Activated CD4-positive, alpha-beta T cell treated with anti-CD3 and anti-CD28 coated beads, Interleukin-2, amount 10 ng/mL, durations not matched to agents 7 days and 5 days (primary cell): ENCODE measurements at places on chromosomes 3 and 15. TPM values are rescaled to one million over a fixed set of nuclear protein-coding genes. Genes with fewer than 3 reads are reported as not detected.

GRCh38 chr3:65181391-65181871 is 493.6 kb upstream of the ADAMTS9 start:
- H3K4me1 ChIP-seq, result no peaks in the 10 kb centered on the region
- H3K36me3 ChIP-seq, result no peaks in the 10 kb centered on the region
- no peak overlapping the region for H3K4me3 ChIP-seq
- no peaks in the 10 kb centered on the region for H3K27me3 ChIP-seq

GRCh38 chr15:32873284-32874114 is 155.7 kb downstream of the GREM1 start:
- no peaks in the 10 kb centered on the region for H3K4me1 ChIP-seq
- no peak overlapping the region for H3K4me3 ChIP-seq
- no peak for DNase-seq
- no peaks in the 10 kb centered on the region for H3K36me3 ChIP-seq
- H3K27me3 ChIP-seq, result peaks cover 4% of the 10 kb centered on the region

- H3K36me3 ChIP-seq, result peaks cover 3% of the 10 kb centered on the region
- H3K4me3 ChIP-seq, result peak overlapping the region; percentile 100
- no peak for DNase-seq
- H3K27me3 ChIP-seq, result peaks cover 10% of the 10 kb centered on the region
These were observed 1.6 kb upstream of the PPM1L start for GRCh38 chr3:160754371-160754854.

GRCh38 chr3:14646589-14647413 is 4.8 kb upstream of the CCDC174 start:
- H3K27me3 ChIP-seq, result peaks cover 7% of the 10 kb centered on the region
- H3K36me3 ChIP-seq, result peaks cover 4% of the 10 kb centered on the region
- no peak overlapping the region for H3K4me3 ChIP-seq
- no peak overlapping the region for H3K27ac ChIP-seq

- no peaks in the 10 kb centered on the region for H3K4me1 ChIP-seq
- no peak overlapping the region for H3K4me3 ChIP-seq
- no peak overlapping the region for H3K27ac ChIP-seq
- no peaks in the 10 kb centered on the region for H3K36me3 ChIP-seq
- no peak for DNase-seq
- H3K27me3 ChIP-seq, result no peaks in the 10 kb centered on the region
These were observed 93.8 kb downstream of the DUT start for GRCh38 chr15:48425051-48425450.

DNA sequence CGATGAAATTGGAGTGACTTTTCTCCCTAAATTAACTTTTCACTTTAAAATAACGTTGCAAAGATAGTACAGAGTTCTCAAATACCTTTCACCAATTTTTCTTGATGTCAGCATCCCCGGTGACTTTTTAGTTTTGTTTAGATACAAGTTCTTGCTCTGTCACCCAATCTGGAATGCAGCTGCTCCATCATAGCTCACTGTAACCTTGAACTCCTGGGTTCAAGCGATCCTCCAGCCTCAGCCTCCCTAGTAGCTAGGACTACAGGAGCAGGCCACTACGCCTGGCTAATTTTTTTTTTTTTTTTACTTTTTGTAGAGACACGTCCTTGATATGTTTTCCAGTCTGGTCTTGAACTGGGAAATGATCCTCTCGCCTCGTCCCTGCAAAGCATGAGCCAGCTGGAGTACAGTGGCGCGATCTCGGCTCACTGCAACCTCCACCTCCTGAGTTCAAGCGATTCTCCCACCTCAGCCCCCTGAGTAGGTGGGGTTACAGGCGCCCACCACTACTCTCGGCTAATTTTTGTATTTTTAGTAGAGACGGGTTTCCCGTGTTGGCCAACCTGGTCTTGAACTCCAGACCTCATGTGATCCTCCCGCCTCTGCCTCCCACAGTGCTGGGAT is 747 bp downstream of the NSUN3 start:
- H3K4me1 ChIP-seq, result peaks cover 43% of the 10 kb centered on the region
- H3K36me3 ChIP-seq, result peaks cover 54% of the 10 kb centered on the region
- no peaks in the 10 kb centered on the region for H3K27me3 ChIP-seq
- DNase-seq, result no peak
- H3K27ac ChIP-seq, result peak overlapping the region; percentile 97

DNA sequence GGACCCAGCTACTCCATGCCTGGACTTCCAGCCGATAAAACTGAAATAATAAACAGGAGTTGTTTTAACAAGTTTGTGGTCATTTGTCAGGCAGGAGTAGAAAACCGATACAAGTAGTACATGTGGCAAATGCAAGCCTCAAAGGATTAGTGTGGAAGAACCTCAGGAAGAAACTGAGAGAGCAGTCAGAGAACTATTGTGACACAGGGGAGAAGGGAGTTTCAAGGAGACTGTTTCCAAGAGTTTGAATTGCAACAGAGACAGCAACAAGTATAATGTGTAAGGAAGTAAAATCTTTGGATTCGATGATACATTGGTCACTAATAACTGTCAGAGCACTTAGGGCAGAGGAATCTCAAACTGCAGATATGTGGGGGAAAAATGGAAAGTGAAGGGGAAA is 450.6 kb upstream of the ARHGEF26 start:
- no peaks in the 10 kb centered on the region for H3K36me3 ChIP-seq
- peaks cover 10% of the 10 kb centered on the region for H3K4me1 ChIP-seq
- no peak overlapping the region for H3K27ac ChIP-seq
- DNase-seq, result no peak

- DNase-seq, result no peak
- H3K4me3 ChIP-seq, result no peak overlapping the region
- H3K27ac ChIP-seq, result no peak overlapping the region
These were observed 142.8 kb downstream of the NUP210 start for GRCh38 chr3:13277196-13277813.

- no peak overlapping the region for H3K27ac ChIP-seq
- H3K4me3 ChIP-seq, result no peak overlapping the region
- peaks cover 60% of the 10 kb centered on the region for H3K27me3 ChIP-seq
- peaks cover 2% of the 10 kb centered on the region for H3K4me1 ChIP-seq
- DNase-seq, result no peak
These were observed 16.7 kb upstream of the SOX2 start for GRCh38 chr3:181694805-181695660.

DNA sequence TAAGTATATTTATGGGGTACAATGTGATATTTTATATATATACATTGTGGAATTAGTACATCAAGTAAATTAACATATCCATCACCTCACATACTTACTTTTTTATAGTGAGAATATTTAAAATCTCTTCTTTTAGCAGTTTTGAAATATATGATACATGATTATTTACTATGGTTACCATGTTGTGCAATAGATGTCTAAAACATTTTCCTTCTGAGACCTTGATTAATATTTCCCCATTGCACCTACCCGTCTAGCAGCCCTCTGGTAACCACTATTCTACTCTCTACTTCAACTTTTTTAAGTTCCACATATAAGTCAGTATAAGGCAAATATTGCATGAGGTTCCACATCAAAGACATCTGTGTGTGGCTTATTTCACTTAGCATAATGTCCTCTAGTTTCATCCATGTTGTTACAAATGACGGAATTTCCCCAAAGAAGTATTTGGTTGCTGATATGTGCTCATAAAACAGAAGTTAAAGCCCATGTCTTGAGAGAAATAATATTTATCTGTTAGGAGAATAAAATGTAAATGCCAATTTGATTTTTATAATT is 29.6 kb upstream of the NFKBIZ start:
- H3K4me3 ChIP-seq, result no peak overlapping the region
- peaks cover 38% of the 10 kb centered on the region for H3K36me3 ChIP-seq
- no peak for DNase-seq

GRCh38 chr3:39896184-39896583 is 86.8 kb downstream of the MYRIP start:
- no peak overlapping the region for H3K27ac ChIP-seq
- H3K36me3 ChIP-seq, result no peaks in the 10 kb centered on the region
- H3K4me3 ChIP-seq, result no peak overlapping the region

DNA sequence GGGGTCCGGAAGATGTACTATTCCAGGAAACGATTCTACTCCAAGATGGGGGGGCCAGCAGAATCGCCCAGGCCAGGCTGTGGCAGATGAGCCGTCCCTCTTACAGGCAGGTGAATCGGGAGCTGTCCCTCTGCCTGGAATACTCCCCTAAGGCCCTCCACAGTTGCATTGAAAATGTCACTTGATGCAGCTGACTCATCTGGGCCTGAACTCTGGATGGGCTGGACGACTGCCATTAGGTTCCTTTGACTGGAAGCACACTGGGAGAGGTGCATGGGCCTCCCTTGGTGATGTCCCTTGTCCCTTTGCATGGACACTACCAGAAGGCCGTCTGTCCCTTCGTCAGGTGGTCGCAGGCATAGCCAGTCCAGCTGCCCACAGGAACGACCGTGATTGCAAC is 69.6 kb upstream of the HRH1 start:
- DNase-seq, result no peak
- no peak overlapping the region for H3K4me3 ChIP-seq
- no peak overlapping the region for H3K27ac ChIP-seq
- H3K4me1 ChIP-seq, result no peaks in the 10 kb centered on the region
- H3K36me3 ChIP-seq, result no peaks in the 10 kb centered on the region
- H3K27me3 ChIP-seq, result peaks cover 2% of the 10 kb centered on the region

GRCh38 chr15:31230630-31231485 is 95.8 kb upstream of the KLF13 start:
- H3K27me3 ChIP-seq, result peaks cover 9% of the 10 kb centered on the region
- no peak overlapping the region for H3K27ac ChIP-seq
- DNase-seq, result no peak
- no peaks in the 10 kb centered on the region for H3K36me3 ChIP-seq
- H3K4me1 ChIP-seq, result peaks cover 8% of the 10 kb centered on the region
- H3K4me3 ChIP-seq, result no peak overlapping the region

GRCh38 chr3:60186359-60186758 is 1064.9 kb downstream of the FHIT start:
- H3K4me3 ChIP-seq, result no peak overlapping the region
- DNase-seq, result no peak
- peaks cover 22% of the 10 kb centered on the region for H3K4me1 ChIP-seq
- H3K27me3 ChIP-seq, result no peaks in the 10 kb centered on the region
- peaks cover 5% of the 10 kb centered on the region for H3K36me3 ChIP-seq
- H3K27ac ChIP-seq, result no peak overlapping the region

DNA sequence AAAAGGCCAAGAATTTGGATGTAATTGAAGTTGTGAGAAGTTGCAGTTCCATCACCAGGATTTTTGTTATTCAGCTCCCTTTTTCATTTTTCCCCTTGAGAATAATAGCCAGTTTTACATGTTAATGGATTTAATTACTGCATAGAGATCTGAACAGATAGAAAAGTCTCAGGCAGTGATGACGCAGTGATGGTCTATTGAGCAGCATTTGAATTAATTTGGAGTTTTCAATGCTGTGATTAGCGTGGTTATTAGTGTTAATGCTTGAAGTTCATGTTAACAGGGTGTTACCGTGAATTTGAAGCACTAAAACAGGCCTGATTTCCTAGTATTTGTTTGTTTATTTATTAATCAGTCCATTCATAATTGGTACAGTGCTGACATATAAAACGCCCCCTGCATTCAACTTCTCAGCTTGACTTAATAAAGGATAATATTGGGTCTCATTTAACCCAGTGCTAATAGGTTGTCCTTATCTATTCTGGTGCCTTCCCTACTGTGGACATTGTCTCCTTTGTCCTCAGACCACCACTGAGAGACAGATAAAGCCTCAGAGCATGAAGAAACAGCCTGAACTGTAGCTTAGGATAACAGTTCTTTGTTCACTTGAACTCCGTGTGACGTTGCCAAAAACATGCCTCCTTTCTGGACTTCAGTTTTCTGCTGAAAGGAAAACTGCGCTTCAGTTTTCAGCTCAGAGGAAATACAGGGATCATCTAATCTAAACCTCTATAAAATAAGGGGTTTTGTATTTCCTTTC is 82.4 kb downstream of the RTP4 start:
- no peaks in the 10 kb centered on the region for H3K4me1 ChIP-seq
- H3K27me3 ChIP-seq, result peaks cover 3% of the 10 kb centered on the region
- H3K36me3 ChIP-seq, result no peaks in the 10 kb centered on the region
- H3K4me3 ChIP-seq, result no peak overlapping the region
- DNase-seq, result no peak

- no peak for DNase-seq
- H3K36me3 ChIP-seq, result no peaks in the 10 kb centered on the region
- no peaks in the 10 kb centered on the region for H3K27me3 ChIP-seq
- no peaks in the 10 kb centered on the region for H3K4me1 ChIP-seq
- H3K4me3 ChIP-seq, result no peak overlapping the region
These were observed 21.3 kb downstream of the KIF9 start for GRCh38 chr3:47261301-47261700.

DNA sequence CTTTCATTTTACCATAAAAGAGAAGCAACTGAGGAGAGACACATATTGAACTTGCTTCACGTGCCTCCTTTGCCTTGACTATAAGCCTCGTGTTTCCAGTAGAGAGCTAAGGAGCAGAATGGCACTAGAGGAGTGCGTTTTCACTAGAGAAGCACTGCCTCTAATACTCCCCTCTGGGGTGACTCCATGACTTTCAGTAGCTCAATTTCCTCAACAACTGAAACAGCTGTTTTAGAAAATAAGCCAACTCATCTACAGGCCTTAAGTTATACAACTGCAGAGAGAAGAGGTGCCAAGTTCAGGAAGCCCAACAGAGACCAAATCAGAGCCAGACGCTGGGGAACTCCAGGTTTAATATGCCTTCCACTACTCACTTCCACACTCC is 1.9 kb downstream of the UBP1 start:
- H3K27me3 ChIP-seq, result no peaks in the 10 kb centered on the region
- peak overlapping the region; percentile 89 for H3K27ac ChIP-seq
- peak overlapping the region; percentile 83 for H3K4me3 ChIP-seq
- peaks cover 14% of the 10 kb centered on the region for H3K36me3 ChIP-seq
- peaks cover 56% of the 10 kb centered on the region for H3K4me1 ChIP-seq

GRCh38 chr15:65303687-65304380 is 643 bp upstream of the RNU5B-1 start:
- peaks cover 2% of the 10 kb centered on the region for H3K36me3 ChIP-seq
- peak overlapping the region; percentile 93 for H3K4me3 ChIP-seq
- DNase-seq, result no peak
- H3K27ac ChIP-seq, result peak overlapping the region; percentile 98

DNA sequence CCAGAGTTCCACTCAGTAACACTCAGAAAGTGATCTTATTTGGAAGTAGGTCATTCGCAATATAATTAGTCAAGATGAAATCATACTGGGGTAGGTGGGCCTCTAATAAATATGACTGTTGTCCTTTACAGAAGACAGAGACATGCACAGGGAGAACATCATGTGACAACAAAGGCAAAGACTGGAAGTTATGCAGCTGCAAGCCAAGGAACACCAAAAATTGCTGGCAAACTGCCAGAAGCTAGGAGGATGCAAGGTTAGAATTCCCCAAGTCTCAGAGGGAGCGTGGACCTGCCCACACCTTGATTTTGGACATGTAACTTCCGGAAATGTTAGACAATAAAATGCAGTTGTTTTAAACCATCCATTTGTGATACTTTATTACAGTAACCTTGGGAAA is 471.5 kb upstream of the AGTR1 start:
- H3K4me1 ChIP-seq, result peaks cover 3% of the 10 kb centered on the region
- no peak for DNase-seq
- H3K27ac ChIP-seq, result no peak overlapping the region
- H3K4me3 ChIP-seq, result no peak overlapping the region

The PLD1 gene
- 0.50 TPM for total RNA-seq

The KIF7 gene
- total RNA-seq, result 0.65 TPM

The SNTN gene
- total RNA-seq, result not detected

The CLDN16 gene
- not detected for total RNA-seq

The LRTM1 gene
- not detected for total RNA-seq

The RPL22L1 gene
- 58.5 TPM for total RNA-seq

The CYP1A2 gene
- not detected for total RNA-seq

The ALDH1A3 gene
- total RNA-seq, result not detected

The ANKDD1A gene
- total RNA-seq, result 1.1 TPM

The STRA6 gene
- total RNA-seq, result not detected

The PDCD6IP gene
- total RNA-seq, result 193 TPM
